Stimulated activated CD4-positive, alpha-beta T cell treated with anti-CD3 and anti-CD28 coated beads, TNF-alpha, amount 100 ng/mL, for 24 hours (primary cell): ENCODE measurements at places on chromosomes 6 and 20.

GRCh38 chr6:551405-551804 lies 105.5 kb downstream of the HUS1B start:
- DNase-seq = no peak

GRCh38 chr6:26175428-26176181 lies 88.4 kb downstream of the HFE start:
- no peak for DNase-seq

GRCh38 chr6:136962661-136963060 lies 40.6 kb downstream of the SLC35D3 start:
- no peak for DNase-seq

GRCh38 chr6:151075527-151075926 lies 164.2 kb upstream of the AKAP12 start:
- DNase-seq = no peak

DNA sequence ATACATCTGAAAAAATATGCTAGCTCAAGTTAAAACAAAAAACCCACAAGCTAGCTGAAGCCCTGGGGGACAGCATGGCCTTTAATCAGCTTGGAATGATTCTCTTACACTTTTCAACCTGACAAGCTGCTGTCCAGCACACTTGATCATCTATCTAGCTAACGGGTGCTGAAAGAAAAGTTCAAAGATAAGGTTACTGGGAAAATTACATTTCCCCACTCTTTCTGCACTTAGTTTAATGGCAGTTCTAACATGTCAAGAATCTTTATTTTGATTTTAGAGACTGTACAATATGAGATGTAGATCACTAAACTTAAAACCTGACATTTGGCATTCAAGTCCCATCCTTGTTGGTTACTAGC lies 53.4 kb downstream of the STK4 start:
- DNase-seq = no peak

DNA sequence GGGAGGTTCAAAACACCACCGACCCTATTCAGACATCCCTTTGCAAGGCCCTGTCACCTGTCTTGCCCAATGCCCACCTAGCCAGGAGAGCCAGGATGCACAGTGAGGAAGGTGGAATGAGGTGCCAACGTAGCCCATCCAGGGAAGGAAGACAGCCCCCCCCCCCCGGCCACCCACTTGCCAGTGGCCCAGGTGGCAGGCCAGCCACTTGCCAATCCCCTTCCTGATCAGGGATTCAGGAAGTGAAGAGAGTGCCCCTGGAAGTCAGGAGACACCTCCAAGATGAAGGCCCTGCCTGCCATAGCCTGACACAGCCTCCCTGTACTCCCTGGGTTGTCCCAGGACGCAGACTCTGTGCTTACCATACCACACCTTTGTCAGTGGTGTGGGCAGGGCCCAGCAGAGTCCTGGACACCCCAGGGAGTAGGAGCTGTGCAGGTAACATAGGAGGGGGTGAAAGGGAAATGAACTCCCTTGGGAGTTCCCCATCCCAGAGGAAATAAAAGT lies 54.7 kb downstream of the MRPL14 start:
- no peak for DNase-seq

- DNase-seq = no peak
These were observed 88.3 kb upstream of the PRND start for GRCh38 chr20:4633379-4633778.

DNA sequence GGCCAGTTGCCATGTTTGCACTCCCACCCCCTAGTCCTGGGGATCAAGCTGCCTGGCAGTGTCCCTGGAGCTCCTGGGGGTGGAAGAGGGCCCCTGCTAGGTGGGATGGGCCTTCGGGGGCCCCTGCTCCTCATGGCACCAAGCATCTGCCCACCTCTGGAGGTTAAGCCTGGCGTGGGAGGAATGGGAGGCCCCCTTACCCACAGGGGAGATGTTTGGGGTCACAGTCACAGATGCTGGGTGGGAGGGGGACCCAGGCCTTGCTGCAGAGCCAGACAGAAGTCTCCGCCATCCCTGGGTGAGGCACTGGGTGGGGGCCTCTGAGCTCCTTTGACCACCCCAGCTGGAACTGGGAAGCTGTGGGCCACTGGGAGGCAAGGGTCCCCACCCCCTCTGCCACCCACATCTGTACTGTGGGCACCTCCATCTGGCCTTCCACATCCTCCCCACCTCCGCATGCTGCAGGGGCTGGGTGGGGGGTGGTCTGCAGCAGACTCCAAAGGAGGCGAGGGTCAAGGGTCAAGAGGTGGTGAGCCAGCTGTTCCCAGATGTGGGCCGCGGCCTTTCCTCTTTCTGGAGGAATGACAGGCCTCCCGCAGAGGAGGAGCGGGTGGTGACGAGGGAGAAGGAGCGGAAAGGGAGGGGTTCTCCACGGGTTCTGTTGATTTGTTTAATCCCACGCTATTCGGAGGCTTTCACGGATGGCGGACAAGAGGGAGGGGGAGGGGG lies 41.5 kb downstream of the YTHDF1 start:
- DNase-seq = no peak

GRCh38 chr20:33850159-33850558 lies 39.0 kb downstream of the CHMP4B start:
- no peak for DNase-seq

DNA sequence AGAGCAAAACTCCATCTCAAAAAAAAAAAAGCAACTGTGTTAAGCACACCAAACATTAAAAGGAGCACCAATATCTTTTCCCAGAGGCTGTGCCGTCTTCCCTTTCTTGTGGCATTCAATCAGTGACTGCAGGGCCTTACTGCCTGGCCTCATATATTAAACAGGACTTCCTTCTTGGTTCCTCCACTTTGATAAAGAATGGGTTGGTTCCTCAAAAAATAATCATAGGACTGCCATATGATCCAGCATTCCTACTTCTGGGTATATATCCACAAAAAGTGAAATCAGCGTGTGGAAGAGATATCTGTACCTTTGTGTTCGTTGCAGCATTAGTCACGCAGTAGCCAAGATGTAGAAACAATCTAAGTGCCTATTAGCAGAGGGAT lies 40.3 kb upstream of the GFOD1 start:
- DNase-seq = no peak

- DNase-seq = no peak
These were observed 17.5 kb upstream of the SDCBP2 start for GRCh38 chr20:1346315-1346969.

GRCh38 chr6:63140692-63141318 lies 70.5 kb upstream of the FKBP1C start:
- no peak for DNase-seq

- no peak for DNase-seq
These were observed 181.1 kb upstream of the PRSS16 start for GRCh38 chr6:27066381-27066780.

- DNase-seq = no peak
These were observed 474 bp downstream of the RBM38 start for GRCh38 chr20:57391439-57392301.

DNA sequence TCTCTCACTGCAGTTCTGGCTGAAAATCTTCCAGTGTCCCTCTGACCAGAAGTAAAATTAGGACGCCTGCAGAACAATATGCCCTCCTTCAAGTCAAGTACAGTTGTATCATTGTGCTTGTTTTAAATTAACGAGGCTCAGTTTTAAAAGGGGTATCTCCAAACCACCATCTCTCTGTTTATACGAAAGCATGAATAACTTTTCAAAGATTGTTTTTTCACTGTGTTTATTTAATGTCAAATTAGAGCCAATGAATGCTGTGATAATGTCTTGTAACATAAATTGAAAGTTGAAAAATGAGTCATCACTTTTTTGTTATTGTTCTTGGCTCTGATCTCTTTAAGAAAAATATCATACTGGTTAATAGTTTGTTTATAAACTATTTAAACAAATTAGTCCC lies 230.7 kb upstream of the THEMIS start:
- no peak for DNase-seq

DNA sequence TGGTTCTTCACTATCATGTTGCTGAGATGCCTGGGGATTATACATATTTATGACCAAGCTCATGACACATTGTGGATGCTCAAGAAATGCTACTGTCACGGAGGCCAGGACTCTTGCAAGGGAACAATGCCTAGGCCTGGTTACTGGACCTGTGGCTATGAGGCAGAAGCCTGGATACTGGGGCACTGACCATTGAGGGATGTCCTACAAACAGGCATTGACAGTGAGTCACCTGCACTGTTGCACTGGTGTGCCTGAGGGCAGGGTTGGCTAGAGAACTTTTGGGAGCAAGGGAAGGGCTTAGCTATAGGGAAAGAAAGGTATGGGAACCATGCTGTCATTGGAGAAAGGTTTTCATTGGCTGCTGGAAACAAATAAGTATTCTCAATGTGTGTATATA lies 313.1 kb upstream of the SUPT3H start:
- DNase-seq = no peak

GRCh38 chr6:5730585-5731263 lies 276.0 kb downstream of the NRN1 start:
- no peak for DNase-seq

- no peak for DNase-seq
These were observed 1188.0 kb downstream of the GRIK2 start for GRCh38 chr6:102581378-102582124.

- DNase-seq = no peak
These were observed 35.2 kb downstream of the ILRUN start for GRCh38 chr6:34661357-34661756.

- DNase-seq = no peak
These were observed 61.9 kb downstream of the COL9A1 start for GRCh38 chr6:70241031-70241430.

GRCh38 chr6:10230531-10230930 lies 184.3 kb downstream of the TFAP2A start:
- DNase-seq = no peak

GRCh38 chr6:98230250-98230649 lies 604.1 kb upstream of the POU3F2 start:
- no peak for DNase-seq

DNA sequence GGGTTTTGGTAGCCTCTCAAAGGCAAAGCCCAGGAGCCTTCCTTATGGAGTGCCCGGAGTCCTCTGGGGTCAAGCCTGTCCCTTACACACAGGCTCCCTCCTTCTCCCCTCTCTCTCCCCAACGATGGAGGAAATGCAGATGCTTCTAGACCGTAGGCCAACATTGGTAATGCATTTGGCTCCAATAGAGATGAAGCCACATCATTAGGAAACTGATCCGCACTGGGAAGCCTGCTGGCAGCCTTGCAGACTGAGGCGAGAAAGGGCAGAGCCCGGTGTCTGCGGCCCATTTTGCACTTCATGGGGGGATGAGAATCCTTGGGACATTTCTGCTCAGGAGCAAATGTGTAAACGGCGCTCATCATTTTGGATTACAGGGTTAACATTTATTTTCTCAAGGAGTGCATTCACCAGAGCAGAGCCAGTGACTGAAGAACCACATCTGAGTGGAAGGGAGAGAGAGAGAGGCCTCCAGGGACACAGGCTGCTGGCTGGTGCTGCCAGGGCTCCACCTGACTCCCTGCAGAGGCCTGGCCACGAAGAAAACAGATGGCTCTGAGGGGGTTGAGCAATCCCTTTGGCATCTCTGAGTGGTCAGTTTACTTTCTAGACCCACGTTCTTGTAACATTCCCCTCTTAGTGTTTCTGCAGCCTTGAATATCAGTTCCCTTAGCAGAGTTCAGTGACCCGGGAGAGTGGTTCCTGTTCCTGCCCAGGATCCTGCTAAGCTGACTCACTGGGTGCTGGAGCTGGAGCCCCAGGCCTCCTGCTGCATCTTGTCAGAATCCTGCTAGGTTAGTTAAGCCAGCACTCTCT lies 4.4 kb upstream of the CST3 start:
- DNase-seq = no peak

DNA sequence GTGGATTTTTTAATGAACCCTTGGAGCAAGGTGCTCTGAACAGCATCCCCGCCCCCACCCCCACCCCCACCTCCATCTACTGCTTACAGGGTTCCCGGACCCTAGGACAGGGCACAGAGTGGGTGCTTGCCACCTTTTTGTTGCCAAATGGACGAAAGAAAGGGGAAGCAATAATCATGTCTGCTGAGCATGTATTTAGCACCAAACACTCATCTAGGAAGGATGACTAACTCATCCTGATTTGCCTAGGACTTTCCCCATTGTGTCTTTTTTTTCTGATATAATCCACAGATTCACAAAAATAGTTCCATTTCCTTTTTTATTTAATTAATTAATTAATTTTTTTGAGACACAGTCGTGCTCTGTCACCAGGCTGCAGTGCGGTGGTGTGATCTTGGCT lies 1.2 kb upstream of the PLTP start:
- no peak for DNase-seq

DNA sequence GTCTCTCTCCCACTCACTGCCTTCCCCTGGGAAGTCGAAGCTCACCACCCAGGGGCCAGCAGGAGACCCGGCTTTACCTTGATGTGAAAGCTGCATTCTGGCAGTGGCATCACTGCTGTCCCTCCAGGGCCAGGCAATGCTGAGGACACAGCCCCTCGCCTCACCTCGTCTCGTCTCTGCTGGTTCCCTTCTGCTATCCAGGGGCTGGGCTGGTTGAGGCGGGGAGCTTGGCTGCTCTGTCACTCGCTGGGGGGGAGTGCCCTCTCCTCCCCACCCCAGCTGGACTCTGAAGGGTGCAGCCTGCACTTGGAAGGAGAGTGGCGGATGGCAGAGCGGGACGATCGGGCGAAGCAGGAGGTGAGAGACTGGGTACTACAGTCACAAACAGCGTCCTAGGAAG lies 12.7 kb upstream of the DSN1 start:
- DNase-seq = no peak

GRCh38 chr6:169849396-169849795 lies 98.0 kb downstream of the ERMARD start:
- DNase-seq = no peak

DNA sequence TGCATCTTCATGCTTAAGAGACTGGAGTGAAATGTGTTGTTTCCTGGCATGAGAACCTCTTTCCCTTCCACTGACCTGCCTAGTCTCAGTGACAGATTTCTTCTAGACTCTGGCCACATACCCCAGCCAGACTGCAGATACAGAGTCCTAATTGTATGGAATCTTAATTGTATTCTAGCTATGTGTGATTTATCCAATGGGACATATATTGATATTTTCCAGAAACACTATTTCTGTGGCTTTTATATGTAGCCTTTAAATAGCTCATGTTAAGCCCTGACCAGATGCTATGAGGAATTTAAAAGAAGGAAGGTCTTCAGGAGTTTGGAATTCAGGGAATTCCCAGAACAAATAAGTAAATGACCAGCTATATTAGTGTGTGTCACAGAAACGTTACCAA lies 99.0 kb downstream of the FIG4 start:
- no peak for DNase-seq

DNA sequence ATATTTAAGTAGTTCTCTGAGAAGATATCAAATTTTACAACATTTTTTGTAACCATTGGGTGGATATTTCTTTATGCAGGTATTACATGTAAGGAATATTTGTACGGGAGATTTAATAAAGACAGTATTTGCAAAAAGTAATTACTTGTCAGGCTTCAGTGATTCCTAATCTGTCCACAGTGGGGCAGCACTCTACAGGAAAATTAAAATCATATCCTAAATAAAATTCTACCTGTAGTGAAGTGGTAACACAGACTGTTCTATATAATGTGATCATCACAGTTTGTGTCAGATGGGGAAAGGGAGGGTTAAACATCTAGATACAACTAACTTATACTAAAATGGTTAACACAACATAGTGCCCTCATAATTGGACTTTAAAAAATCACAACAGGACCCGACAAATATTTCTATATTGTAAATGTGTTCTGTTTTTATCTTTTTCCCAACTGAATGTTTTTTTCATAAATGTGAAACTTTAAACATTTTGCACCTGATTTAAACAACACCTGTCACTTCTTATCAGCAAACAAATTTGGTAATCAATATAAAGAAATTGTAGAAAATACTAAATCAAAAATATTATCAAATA lies 145.6 kb upstream of the MANEA start:
- peak; percentile 21 for DNase-seq
